ENCODE measurements at places on chromosomes 12 and 14. TPM values are rescaled to one million over a fixed set of nuclear protein-coding genes. Genes with fewer than 3 reads are reported as not detected.

The ISM2 gene
- 0.15 TPM for total RNA-seq

The TAS2R13 gene
- 1.0 TPM for total RNA-seq

The C12orf43 gene
- 16.7 TPM for total RNA-seq

The IQSEC3 gene
- 1.3 TPM for total RNA-seq

The FAM186B gene
- total RNA-seq: 0.13 TPM

The GLIPR1L1 gene
- not detected for total RNA-seq

The GDF3 gene
- not detected for total RNA-seq

The MANSC4 gene
- total RNA-seq: not detected

The CD9 gene
- 0.91 TPM for total RNA-seq

The OAS2 gene
- 126 TPM for total RNA-seq

The GARIN6 gene
- total RNA-seq: not detected

The ADAMTS20 gene
- total RNA-seq: not detected

The LMNTD1 gene
- total RNA-seq: not detected

The OS9 gene
- total RNA-seq: 133 TPM

The RNF212B gene
- not detected for total RNA-seq

The ANG gene
- total RNA-seq: 1.2 TPM

The FOXA1 gene
- total RNA-seq: not detected

The TRHDE gene
- total RNA-seq: not detected

The ACSM4 gene
- not detected for total RNA-seq

The LRRC9 gene
- not detected for total RNA-seq

The ST8SIA1 gene
- 0.19 TPM for total RNA-seq

The CLEC2A gene
- total RNA-seq: not detected
